ENCODE measurements at places on chromosomes 3 and 15.

DNA sequence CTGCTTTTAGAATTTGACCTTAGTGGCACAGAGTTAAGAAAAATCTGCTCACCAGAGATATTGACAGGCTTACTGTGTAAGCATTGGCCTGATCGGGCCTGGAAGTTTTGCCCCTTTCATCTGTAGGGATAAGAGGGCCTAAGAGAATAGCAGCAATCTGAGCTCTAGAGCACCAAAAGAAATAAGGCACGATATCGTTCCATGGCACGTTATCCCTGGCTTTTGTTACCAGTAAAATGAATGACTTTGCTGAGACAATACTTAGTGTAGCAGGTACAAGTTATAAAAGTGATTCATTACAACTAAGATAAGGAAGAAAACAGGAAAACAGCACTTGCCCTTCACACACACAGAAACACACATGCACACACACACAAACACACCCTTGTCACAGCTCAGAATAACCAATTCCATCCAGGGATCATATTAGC lies 5.0 kb downstream of the THBS1 start:
- H3K36me3 ChIP-seq = peaks cover 22% of the 10 kb centered on the region
- no peak overlapping the region for H3K4me3 ChIP-seq
- no peak overlapping the region for H3K27ac ChIP-seq
- no peak for DNase-seq
- no peaks in the 10 kb centered on the region for H3K4me1 ChIP-seq

DNA sequence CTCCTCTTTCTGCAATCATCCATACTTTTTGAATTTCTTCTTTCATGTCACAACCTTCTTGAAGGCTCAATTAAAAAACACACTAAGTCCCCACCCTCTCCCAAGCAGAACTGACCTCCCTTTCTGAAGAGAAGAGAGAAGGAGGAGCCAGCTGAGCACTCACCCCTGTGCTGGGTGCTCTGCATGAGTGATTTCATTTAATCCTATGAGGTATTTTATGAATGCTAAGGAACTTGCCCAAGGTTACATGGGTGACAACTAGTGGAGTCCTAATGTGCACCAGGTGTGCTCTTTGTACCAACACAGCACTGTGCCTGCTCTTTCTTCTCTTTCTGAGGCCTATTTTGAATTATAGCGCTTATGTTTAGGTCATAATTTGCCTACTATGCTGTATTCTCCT lies 135.6 kb downstream of the DUT start:
- H3K4me3 ChIP-seq = no peak overlapping the region
- H3K36me3 ChIP-seq = no peaks in the 10 kb centered on the region
- DNase-seq = no peak
- H3K27ac ChIP-seq = no peak overlapping the region

DNA sequence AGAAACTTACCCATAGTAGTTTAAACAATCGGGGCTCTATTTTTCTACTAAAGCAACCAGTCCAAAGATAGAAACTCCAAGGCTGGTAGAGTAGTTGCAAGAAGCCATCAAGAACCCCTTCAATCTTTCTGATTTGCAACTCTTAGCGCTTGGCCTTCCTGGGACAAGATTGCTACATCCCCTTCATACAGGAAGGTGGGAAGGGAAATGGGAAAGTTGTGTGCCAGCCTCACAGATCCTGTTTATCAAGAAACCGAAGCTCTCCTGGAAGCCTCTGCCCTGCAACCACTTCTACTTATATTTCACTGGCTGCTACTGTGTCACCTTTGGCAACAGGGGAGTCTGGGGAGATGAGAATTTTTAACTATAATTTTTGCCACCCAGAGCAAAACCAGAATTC lies 46.2 kb downstream of the OSBPL10 start:
- no peaks in the 10 kb centered on the region for H3K36me3 ChIP-seq
- H3K27ac ChIP-seq = no peak overlapping the region

DNA sequence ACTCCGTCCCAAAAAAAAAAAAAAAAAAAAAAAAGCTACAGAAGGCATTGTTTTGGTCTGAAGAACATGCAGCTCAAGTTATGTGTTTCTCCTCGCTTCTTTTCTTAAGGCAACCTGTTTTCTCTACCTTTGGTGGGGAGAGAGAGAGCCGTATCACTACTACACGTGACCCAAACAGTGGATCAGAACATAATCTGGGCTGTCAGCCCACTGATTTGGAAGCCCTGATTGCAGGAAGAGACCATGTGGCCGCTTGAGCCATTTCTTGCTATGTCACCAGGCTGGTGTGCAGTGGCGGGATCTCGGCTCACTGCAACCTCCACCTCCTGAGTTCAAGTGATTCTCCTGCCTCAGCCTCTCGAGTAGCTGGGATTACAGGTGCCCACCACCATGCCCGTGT lies 69.8 kb downstream of the ABTB1 start:
- H3K27ac ChIP-seq = no peak overlapping the region
- H3K4me3 ChIP-seq = no peak overlapping the region
- peaks cover 7% of the 10 kb centered on the region for H3K36me3 ChIP-seq

DNA sequence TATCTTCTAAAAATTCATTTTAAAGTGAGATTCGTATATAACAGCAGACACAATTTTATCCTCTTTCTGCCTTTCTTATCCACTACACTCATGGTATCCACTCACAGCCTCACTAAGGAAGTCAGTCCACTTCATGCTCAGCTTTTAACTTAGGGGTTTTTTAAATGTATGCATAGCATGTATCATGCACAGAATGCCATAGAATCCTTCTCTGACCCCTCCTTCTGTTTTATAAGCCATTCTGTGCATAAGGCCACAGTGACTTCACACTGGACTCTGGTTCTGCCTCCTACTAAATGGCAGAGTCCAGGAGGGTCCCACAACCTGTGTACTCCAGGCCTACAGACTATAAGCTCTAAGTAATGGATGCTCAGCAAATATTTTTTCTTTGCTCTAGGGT lies 129.2 kb downstream of the ATG7 start:
- no peaks in the 10 kb centered on the region for H3K4me1 ChIP-seq
- no peaks in the 10 kb centered on the region for H3K36me3 ChIP-seq
- H3K27me3 ChIP-seq = no peaks in the 10 kb centered on the region
- H3K4me3 ChIP-seq = no peak overlapping the region
- no peak for DNase-seq
- H3K27ac ChIP-seq = no peak overlapping the region

DNA sequence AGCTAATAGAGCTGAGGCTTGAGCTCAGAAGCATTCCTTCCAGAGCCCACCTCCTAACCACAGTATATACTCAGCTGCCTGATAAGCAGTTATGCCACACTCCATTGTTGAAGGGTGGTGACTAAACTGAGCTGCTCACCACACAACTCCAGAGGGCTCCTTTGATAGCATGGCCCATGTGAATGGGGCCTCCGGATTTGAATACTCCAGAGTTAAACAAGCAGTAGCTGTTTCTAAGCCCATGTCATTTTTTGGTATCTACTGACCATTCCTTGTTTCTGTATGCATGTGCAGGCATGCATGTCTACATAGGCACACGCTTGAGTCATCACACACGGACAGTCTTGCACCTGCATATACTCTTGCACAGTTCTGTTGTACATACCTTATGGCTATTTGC lies 28.9 kb downstream of the IGSF10 start:
- H3K4me1 ChIP-seq = peaks cover 47% of the 10 kb centered on the region
- H3K36me3 ChIP-seq = no peaks in the 10 kb centered on the region
- H3K27me3 ChIP-seq = no peaks in the 10 kb centered on the region
- H3K27ac ChIP-seq = no peak overlapping the region

DNA sequence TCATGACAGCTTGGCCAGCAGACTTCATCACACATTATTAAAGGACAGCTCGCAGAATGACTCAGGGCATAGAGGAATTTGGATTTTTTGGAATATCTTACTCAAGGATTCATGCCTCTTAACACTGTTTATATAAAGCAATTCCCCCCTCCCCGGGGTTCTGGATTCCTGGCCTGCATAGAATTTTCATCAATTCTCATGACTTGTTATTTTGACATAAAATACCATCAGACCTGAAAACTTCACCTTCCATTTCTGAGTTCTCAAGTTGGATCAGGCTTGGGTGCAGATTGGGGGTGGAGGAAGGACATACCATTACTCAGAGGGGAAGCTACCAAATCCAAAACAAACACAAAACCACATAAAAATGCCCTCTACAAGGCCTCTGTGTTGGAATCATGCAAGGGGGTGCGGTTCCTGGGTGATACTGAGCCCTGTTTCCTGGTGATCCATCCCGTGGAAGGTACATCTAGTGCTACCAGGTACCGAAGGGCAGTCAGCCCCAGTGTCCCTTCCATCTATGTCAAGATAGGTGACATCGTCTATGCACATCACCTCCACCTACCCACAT lies 95.3 kb downstream of the DAPK2 start:
- no peak overlapping the region for H3K27ac ChIP-seq
- H3K4me1 ChIP-seq = peaks cover 3% of the 10 kb centered on the region
- H3K36me3 ChIP-seq = no peaks in the 10 kb centered on the region
- H3K4me3 ChIP-seq = no peak overlapping the region

DNA sequence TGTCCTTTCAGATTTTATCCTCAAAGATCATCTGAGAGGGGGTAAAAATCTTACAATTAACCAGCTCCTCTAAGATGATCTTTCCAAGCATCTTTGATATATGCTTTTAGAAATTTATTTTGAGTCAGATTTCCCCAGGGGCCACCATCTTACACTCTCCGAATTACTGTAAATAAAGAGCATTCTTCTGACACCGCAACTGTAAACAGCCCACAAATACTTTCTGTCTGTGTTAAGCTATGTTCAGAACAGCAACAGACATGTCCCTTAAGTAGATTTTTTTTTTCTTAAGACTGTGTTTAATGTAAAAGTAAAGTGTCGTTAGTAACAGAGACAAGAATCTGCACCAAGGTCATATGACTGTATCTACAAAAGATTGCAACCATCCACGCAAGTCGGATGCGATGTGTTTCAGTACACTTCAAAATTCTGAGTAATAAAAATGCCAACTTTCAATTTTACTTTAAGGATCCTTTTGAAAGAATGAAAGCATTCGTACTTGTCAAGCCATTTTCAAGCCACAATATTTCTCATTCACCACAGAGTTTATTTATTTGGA lies 159.0 kb upstream of the KCNH8 start:
- no peak overlapping the region for H3K27ac ChIP-seq
- no peaks in the 10 kb centered on the region for H3K27me3 ChIP-seq
- peaks cover 12% of the 10 kb centered on the region for H3K4me1 ChIP-seq
- no peaks in the 10 kb centered on the region for H3K36me3 ChIP-seq
- no peak overlapping the region for H3K4me3 ChIP-seq

- peaks cover 71% of the 10 kb centered on the region for H3K36me3 ChIP-seq
- H3K4me1 ChIP-seq = peaks cover 60% of the 10 kb centered on the region
- H3K27me3 ChIP-seq = no peaks in the 10 kb centered on the region
- no peak for DNase-seq
Observed at GRCh38 chr15:67152429-67152828, 87.0 kb downstream of the SMAD3 start.

DNA sequence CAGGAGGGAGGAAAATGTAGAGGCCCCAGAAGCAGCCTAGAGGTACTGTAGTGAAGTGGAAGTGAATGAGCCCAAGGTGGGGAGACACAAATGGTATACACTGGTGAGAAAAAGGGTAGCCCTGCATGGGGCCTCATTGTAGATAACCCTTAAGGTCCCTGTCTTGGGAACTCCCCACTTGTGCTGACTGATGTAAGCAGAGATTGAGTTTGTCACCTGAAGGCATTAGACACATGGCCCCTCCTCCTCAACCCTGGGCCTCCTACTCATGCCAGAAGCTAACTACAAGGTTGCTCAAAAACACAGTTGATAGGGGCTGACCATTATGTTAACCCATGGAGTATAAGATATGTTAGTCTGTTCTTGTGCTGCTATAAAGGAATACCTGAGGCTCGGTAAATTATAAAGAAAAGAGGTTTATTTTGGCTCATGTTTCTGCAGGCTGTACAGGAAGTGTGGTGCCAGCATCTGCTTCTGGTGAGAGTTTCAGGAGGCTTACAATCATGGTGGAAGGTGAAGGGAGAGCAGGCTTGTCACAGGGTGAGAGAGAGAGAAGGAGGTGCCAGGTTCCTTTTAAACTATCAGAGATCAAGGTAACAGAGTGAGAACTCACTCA lies 84.6 kb upstream of the RNU6-1 start:
- no peak overlapping the region for H3K4me3 ChIP-seq
- H3K4me1 ChIP-seq = no peaks in the 10 kb centered on the region
- no peaks in the 10 kb centered on the region for H3K27me3 ChIP-seq
- no peaks in the 10 kb centered on the region for H3K36me3 ChIP-seq

- H3K27ac ChIP-seq = no peak overlapping the region
- no peaks in the 10 kb centered on the region for H3K27me3 ChIP-seq
- H3K36me3 ChIP-seq = peaks cover 6% of the 10 kb centered on the region
- no peak overlapping the region for H3K4me3 ChIP-seq
- no peak for DNase-seq
- H3K4me1 ChIP-seq = no peaks in the 10 kb centered on the region
Observed at GRCh38 chr3:57031631-57032541, 28.6 kb upstream of the SPATA12 start.

DNA sequence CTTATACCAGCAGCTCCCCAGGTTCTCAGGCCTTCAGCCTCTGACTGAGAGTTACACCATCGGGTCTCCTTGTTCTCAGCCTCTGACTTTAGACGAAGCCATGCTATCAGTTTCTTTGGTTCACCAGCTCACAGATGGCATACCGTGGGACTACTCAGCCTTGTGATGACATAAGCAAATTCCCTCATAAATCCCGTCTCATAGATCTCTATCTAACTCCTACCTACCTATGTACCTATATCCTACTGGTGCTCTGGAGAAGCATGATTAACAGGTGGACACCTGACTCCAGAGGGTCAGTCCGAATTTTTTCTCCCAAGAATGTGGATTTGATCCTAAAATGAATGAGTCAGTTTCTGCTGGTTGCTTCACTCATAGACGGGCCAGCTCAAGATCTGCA lies 59.1 kb upstream of the CDV3 start:
- no peak for DNase-seq
- H3K4me3 ChIP-seq = no peak overlapping the region
- H3K27ac ChIP-seq = no peak overlapping the region

- peaks cover 31% of the 10 kb centered on the region for H3K36me3 ChIP-seq
- H3K27me3 ChIP-seq = no peaks in the 10 kb centered on the region
- peak; percentile 30 for DNase-seq
- H3K4me1 ChIP-seq = peaks cover 53% of the 10 kb centered on the region
Observed at GRCh38 chr3:183098536-183099025, 715 bp downstream of the MCCC1 start.

- no peaks in the 10 kb centered on the region for H3K4me1 ChIP-seq
- H3K4me3 ChIP-seq = no peak overlapping the region
- no peak overlapping the region for H3K27ac ChIP-seq
Observed at GRCh38 chr3:73597476-73597875, 27.3 kb downstream of the PDZRN3 start.

Measured in Calu3 (cell line).